Fibroblast of skin of left biceps (primary cell): ENCODE measurements at places on chromosomes 2 and 18.

- DNase-seq = no peak
Measured at GRCh38 chr2:163455815-163456214, 280.0 kb downstream of the FIGN start.

GRCh38 chr2:148459377-148459778 is 185.2 kb upstream of the EPC2 start:
- no peak for DNase-seq

- no peak for DNase-seq
Measured at GRCh38 chr2:118737684-118738083, 109.8 kb downstream of the EN1 start.

DNA sequence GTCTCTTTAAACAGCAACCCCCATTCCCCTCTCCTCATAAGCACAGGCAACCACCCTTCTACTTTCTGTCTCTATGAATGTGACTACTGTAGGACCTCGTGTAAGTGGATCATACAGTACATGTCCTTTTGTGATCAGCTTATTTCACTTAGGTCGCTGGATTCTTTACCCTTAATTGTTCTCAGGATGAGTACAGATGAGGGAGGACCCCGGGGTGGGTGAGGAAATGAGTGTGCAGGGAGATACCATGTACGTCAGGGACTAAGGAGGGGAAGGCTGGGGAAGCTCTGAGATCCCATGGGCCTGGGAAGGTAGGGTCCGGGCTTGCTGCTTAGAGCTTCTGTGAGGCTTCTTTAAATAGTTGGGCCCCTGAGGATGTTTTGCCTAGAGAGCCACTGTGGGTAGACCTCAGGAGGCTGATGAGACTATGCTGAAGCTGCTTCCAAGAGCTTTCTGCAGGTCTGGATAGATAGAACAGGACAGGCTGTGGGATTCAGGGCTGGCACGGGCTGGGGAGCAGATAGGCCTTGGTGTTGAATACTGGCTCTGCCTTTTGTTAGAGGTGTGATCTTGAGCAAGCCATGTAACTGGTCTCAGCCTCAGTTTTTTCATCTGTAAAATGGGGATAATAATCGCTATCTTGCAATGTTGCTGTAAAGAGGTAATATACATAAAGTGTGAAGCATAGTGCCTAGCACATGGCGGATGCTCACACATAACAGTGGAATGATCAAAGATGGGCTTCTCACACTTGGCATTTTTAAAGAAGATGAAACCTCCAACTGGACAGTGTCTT is 155.3 kb downstream of the PRKCE start:
- no peak for DNase-seq

- no peak for DNase-seq
Measured at GRCh38 chr2:47662552-47662951, 120.4 kb upstream of the MSH6 start.

- DNase-seq = no peak
Measured at GRCh38 chr2:217943446-217944321, 59.1 kb downstream of the TNS1 start.
